NCI-H2081 treated with DMSO at 0.1 percent for 48 hours (cell line): ENCODE measurements at places on chromosomes 16 and 17.

DNA sequence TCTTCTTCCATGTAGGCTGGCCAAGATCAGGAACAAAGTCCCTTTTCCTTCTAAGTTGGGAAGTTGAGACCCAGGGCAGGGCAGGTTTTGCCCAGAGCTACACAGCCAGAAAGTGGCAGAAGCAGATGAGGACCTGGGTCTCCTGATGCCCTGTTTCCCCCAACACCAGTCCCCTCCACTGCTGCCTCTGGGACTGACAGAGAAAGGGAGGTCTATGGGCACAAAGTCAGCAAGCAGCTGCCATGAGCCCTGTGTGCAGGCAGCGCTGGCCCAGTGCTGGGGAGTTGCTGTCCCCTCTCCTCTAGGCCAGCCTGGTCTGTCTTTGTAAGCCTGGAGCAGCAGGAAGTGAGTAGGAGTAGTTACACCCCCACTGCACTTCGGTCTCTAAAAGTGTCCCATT lies 46.9 kb upstream of the NKD1 start:
- DNase-seq: no peak

GRCh38 chr17:44934745-44935105 lies 12.8 kb downstream of the KIF18B start:
- no peak for DNase-seq

DNA sequence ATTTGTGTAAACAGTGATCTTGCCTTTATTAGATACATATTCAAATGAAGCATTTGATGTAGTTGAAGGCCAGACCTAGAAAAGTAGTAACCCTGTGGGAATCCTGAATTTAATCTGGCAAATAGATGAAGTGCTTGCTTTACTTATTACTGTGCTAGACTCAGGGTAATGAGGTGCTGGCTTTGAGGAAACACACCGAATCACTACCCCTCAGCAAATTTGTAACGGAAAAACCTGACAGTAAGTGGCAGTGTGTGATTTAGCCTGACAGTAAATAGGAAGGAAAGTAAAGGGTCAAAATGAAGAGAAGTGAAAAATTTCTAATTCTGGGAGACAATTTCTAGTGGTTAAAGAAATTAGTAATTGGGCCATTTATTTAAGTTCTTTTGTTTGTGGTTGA lies 90.2 kb downstream of the MAP2K4 start:
- DNase-seq: no peak

DNA sequence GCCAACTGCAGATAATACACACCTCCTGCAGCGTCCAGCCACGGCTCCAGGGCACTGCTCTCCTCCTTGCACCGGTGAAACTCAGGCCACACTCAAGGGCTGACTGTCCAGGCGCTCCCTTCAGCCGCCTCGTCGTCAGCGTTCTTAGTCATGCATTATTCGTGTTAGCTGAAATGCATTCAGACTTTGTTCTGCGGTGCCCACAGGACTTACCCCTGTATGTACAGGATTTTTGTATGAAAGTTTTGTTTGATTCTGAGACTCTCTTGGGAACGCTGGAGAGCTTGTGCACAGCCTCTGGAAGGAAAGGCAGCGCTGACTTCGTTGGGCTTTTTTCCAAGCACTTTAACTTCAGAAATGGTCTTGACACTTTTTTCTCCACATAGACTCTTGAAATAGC lies 22.1 kb downstream of the CIBAR2 start:
- DNase-seq: no peak

DNA sequence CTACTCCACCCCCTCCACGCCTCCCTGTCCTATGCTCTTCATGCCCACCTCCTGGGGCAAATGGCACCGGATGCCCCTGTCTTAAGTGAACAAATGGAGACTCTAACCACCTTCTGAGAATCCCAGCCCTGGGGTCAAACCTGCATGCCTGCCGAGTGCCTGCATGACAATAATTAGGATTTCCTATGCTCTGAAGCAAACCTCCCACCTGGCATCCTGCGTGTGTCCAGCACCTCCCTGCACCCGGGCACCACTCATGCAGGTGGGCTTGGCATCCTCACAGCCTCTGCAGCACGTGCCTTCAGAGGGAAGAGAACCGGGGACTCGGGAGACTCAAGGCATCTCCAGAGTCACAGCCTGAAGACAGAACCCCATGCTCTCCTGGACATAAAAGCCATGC lies 11.2 kb upstream of the KIFC3 start:
- no peak for DNase-seq

- no peak for DNase-seq
Measured at GRCh38 chr16:68935008-68935407, 91.7 kb downstream of the TANGO6 start.

DNA sequence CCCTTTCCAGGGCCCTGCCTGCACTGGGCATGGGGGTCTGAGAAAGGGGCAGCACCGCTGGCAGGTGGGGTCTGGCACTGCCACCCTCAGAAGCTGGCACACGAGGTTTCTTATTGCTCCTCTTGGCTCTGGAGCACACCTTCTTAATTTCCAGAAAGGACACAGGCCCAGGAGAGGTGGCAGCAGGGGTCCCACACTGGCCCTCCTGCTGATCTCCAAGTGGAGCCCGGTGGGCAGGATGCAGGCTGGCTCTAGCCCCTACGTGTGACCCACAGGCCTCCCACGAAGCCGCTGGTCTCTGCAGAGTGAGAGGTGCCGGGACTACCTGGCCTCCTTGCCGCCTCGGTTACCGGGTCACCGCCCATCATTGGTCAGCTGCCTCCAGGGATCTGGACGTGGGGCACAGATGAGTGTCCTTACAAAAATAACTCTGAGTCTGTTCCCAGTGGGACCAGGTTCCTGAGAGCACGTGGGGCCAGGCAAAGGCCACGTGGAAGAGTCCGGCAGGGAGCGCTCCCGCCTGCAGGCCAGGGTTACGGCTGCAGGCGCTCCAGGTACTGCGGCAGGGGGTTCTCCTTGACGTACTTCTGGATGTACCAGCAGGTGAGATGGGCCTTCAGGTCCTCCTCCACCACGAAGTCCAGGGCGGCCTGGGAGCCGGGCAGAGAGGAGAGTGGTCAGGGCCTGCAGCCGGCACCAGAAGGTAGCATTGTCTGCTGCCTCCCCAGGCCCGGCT lies 10.3 kb downstream of the NATD1 start:
- no peak for DNase-seq
